ENCODE measurements at places on chromosomes 7 and 10.

GRCh38 chr10:70055550-70055949 lies 2.9 kb downstream of the MACROH2A2 start:
- DNase-seq: no peak

- no peak for DNase-seq
Observed at GRCh38 chr7:37216156-37216852, 232.4 kb downstream of the ELMO1 start.

GRCh38 chr10:25555865-25556264 lies 378.2 kb upstream of the MYO3A start:
- DNase-seq: no peak

DNA sequence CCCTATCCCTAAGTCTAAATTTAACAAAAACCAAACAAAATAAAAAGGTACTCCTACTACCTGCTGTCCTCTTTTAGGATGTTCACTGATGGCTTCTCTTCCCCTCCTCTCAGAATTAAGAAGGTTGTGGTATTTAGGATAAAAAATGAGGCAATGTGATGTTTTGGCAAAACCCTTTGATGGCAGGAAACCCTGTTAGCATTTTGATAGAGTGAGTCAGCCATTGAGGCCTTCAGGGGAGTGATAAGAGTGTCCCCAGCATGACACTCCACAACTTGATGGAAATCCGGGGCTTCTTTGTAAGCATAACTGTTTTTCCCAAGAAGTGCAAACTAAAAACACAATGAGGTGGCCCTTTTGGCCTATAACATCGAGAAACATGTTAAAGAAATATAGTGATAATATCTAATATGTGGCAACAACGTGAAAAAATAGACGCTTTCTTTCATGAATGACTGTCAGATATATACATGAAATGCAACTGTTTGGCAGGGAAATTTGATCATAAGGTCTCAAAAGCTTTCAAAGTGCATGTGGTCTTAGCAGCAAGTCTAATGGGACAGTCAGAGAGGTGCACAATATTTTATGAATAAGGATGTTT lies 55.0 kb downstream of the PRTFDC1 start:
- no peak for DNase-seq

DNA sequence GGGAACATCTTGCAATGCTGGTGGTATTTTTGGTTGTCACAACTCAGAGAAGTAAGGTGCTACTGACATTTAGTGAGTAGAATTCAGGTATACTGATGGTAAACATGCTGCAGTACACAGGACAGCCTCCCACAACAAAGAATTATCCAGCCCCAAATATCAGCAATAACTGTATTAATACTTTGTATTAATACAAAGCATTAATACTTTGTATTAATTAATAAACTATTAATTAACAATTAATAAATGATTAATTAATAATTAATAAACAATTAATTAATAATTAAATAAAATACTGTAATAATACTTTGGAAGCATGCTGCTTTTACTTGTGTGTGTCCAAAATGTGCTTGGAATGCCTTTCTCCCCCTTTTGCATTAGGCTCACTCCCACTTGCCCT lies 62.5 kb downstream of the ZNF92 start:
- no peak for DNase-seq

DNA sequence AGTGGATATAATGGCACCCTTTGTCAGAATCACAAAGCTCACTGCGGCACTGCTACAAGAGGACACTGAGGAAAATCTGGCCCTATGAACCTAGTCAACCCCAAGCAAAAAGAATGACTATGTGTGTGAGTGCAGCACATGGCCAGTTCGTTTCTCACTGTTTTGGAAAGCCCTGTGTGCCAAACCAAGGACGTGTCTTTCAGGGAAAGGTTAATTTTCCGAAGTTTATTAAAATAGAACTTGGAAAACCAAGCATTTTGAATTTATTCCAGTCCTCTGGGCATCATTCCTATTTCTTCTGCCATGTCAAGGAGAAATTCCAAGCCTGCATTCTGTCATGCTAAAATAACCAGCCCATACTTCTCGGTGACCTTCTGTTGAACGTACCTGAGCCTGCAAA lies 471.8 kb downstream of the PLXDC2 start:
- no peak for DNase-seq

DNA sequence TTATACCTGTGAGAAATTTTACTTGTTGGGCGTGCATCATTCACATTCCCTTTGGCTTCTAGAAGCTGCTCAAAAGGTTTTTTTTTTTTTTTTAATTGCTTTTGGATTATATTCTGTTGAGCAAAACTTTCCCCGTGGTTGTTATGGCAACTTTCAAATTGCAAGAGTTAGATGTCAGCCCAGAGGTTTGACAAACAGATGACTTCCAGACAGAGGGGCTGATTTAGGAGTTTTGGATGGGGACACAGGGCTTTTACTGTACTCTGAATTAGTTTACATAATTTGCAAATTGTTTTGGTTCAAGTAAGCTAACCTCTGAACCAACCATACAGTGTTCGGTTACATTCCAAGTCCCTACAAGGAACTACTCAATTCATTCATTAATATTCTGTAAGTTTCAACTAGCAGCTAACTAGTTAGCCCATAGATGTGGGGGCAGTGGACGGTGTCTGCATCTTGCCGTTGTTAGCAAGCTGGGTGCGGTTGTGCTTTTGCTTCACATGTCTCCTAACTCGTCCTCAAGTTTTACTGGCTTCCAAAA lies 66.4 kb upstream of the JAZF1 start:
- DNase-seq: no peak

DNA sequence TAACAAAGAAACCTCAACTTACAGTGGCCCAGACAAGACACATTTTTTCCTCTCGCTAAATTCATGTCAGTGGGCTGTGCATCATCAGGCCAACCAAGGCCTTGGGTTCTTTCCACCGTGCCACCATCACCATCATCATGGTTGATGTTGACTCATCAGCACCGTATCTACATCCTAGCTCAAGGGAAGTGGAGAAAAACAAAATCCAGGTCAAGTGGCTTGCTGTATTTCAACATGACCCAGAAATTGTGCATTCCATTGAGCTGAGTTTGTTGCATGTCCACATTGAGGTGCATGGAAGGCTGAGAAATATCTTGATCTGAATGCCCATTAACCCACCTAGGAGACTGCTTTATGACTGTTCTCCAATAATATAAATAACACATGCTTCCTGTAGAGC lies 312.4 kb upstream of the CDC14C start:
- DNase-seq: no peak
